Heart left ventricle (tissue), 16 donors: ENCODE measurements at places on chromosomes 7 and 10. TPM values are rescaled to one million over a fixed set of nuclear protein-coding genes. Genes with fewer than 3 reads are reported as not detected.

ANKRD1 gene
- total RNA-seq: 6,067 TPM

GIMAP4 gene
- 80.2 TPM for total RNA-seq

HOXA4 gene
- total RNA-seq: 2.6 TPM

AOC1 gene
- not detected for total RNA-seq

- no peaks in the 10 kb centered on the region for H3K4me1 ChIP-seq
- H3K4me3 ChIP-seq: no peak overlapping the region
- DNase-seq: no peak
- H3K27ac ChIP-seq: no peak overlapping the region
- H3K36me3 ChIP-seq: peaks cover 9% of the 10 kb centered on the region
Observed at GRCh38 chr10:87740254-87740655, 77.8 kb downstream of the ATAD1 start.

- no peaks in the 10 kb centered on the region for H3K4me1 ChIP-seq
- no peaks in the 10 kb centered on the region for H3K36me3 ChIP-seq
- DNase-seq: no peak
- no peaks in the 10 kb centered on the region for H3K27me3 ChIP-seq
Observed at GRCh38 chr7:1819259-1819841, 149.3 kb downstream of the ELFN1 start.

DNA sequence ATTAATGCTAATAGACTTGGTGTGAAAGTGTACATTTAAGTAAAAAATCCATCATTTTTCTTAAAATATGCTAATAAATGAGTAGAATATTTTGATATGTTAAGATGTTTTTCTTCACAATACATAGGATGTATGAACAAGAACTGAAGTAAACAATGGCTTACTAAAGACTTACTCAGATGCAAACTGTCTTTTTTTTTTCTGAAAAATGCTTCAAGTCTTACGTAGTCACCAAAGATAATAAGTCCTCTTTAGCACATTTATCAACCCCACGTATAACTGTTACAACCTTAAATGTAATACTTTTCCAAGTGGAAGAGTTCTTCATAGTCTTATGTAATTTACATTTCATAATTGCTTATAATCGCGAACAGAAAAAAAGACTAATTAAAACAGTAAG, 54.8 kb downstream of the MDFIC start:
- no peak overlapping the region for H3K4me3 ChIP-seq
- peaks cover 9% of the 10 kb centered on the region for H3K4me1 ChIP-seq
- no peak for DNase-seq
- H3K27me3 ChIP-seq: no peaks in the 10 kb centered on the region
- H3K36me3 ChIP-seq: no peaks in the 10 kb centered on the region

GRCh38 chr7:114298011-114298410, 116.6 kb upstream of the FOXP2 start:
- H3K27ac ChIP-seq: no peak overlapping the region
- no peaks in the 10 kb centered on the region for H3K27me3 ChIP-seq
- no peaks in the 10 kb centered on the region for H3K4me1 ChIP-seq
- no peak for DNase-seq

DNA sequence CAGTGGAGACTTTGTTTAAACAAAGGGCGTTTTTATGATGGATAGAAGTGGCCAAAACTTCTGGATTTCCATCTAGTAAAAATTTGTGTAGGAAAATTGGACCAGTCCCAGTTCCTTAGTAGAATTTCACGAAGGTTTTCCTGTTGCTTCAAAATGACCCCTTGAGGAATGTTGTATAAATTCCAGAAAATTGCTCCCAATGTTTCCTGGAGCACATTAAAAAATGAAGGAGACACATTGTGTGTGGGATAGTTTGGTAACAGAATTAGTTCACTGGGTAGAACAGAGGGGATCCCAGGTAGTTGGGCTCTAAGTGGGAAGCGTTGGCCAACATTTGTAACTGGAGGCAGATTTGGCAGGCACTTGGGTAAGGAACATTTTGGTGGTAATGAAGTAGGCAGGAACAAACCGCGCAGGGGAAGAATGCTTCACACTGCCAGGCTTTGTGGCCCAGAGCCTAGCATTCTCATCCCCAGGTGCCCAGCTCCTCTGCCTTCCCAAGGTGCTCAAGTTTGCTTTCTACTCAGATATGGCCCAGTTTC, 758.6 kb downstream of the AUTS2 start:
- no peak for DNase-seq
- H3K27ac ChIP-seq: no peak overlapping the region
- H3K36me3 ChIP-seq: no peaks in the 10 kb centered on the region
- no peaks in the 10 kb centered on the region for H3K27me3 ChIP-seq

GRCh38 chr10:120575411-120575810, 118.4 kb downstream of the PLPP4 start:
- H3K27ac ChIP-seq: no peak overlapping the region
- H3K36me3 ChIP-seq: no peaks in the 10 kb centered on the region
- no peaks in the 10 kb centered on the region for H3K27me3 ChIP-seq
- no peak for DNase-seq
- H3K4me3 ChIP-seq: no peak overlapping the region
- no peaks in the 10 kb centered on the region for H3K4me1 ChIP-seq

DNA sequence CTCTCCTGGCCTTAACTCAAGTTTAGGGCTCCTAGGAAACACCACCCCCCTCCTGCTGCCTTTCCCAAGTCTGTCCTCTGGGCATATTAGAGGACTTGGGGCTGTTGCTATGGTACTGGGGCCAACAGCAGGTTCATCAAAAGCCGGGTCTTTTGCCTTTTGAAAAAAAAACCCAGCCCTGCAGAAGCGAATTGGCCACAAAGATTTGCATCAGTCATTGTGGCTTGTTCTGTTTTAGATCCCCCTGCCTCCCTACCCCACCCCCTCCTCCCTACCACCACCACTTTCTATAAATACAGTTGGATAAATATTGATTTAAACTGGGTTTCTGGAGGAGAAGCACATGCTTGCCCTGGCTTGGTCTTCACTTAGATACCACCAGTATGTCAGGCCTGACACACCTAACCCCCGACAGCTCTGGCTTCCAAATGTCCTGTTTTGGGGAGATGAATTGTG, 7.0 kb downstream of the MXI1 start:
- H3K4me1 ChIP-seq: peaks cover 72% of the 10 kb centered on the region
- no peak overlapping the region for H3K4me3 ChIP-seq
- H3K27ac ChIP-seq: peak overlapping the region; percentile 40
- DNase-seq: no peak
- no peaks in the 10 kb centered on the region for H3K36me3 ChIP-seq

- H3K27ac ChIP-seq: no peak overlapping the region
- H3K4me1 ChIP-seq: no peaks in the 10 kb centered on the region
- DNase-seq: no peak
- no peaks in the 10 kb centered on the region for H3K36me3 ChIP-seq
- H3K27me3 ChIP-seq: no peaks in the 10 kb centered on the region
Observed at GRCh38 chr10:63986536-63986935, 465.3 kb downstream of the REEP3 start.

GRCh38 chr7:83504330-83504729, 144.6 kb downstream of the SEMA3E start:
- H3K4me3 ChIP-seq: no peak overlapping the region
- no peaks in the 10 kb centered on the region for H3K4me1 ChIP-seq
- no peaks in the 10 kb centered on the region for H3K36me3 ChIP-seq
- no peak overlapping the region for H3K27ac ChIP-seq

DNA sequence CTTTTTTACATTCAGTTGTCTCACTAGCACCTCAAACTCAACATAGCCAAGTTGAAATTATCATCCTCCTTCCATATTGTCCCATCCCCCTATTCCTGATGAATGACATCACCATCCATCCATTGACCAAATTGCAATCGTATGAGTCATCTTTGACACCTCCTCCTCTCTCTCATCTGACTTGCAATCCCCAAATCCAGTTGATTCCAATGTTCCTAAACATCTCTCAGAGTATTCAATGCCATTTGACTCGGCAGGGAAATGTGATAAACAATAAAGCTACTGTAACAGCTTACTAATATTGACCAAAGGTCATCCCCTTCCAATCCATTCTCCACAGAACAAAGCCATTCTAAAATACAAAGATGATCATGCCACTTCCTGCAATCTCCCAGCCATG, 1047.8 kb downstream of the NRG3 start:
- H3K4me1 ChIP-seq: no peaks in the 10 kb centered on the region
- H3K27me3 ChIP-seq: no peaks in the 10 kb centered on the region
- H3K36me3 ChIP-seq: no peaks in the 10 kb centered on the region
- H3K4me3 ChIP-seq: no peak overlapping the region
- DNase-seq: no peak

- no peaks in the 10 kb centered on the region for H3K27me3 ChIP-seq
- no peak overlapping the region for H3K27ac ChIP-seq
- H3K4me1 ChIP-seq: peaks cover 11% of the 10 kb centered on the region
- DNase-seq: no peak
- no peaks in the 10 kb centered on the region for H3K36me3 ChIP-seq
Observed at GRCh38 chr7:149743476-149744255, 29.7 kb downstream of the ZNF467 start.

- H3K36me3 ChIP-seq: no peaks in the 10 kb centered on the region
- no peak for DNase-seq
- H3K27ac ChIP-seq: no peak overlapping the region
- H3K4me3 ChIP-seq: no peak overlapping the region
- peaks cover 19% of the 10 kb centered on the region for H3K27me3 ChIP-seq
Observed at GRCh38 chr7:127514499-127514898, 70.9 kb downstream of the GCC1 start.

DNA sequence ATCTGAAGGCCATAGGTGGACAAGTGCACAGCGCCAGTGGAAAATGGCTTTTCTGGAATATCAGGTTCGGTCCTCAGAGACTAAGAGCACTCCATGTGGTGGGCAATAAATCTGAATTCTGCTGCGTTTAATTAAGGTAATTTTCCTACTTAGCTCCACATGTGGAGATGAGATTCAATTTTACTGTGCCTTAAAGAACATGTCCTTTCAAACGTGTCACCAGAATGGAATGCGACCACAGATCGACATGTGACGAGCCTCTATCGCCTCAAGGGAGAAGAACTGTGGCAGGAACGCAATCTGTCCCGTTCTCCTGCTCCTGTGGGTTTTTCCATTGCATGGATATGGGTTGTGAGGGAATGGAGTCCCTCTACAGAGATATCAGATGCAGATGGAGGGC, 205.3 kb upstream of the ZNF32 start:
- DNase-seq: peak; percentile 32
- H3K4me3 ChIP-seq: no peak overlapping the region
- peak overlapping the region; percentile 63 for H3K27ac ChIP-seq
- no peaks in the 10 kb centered on the region for H3K36me3 ChIP-seq
